Mammary microvascular endothelial cell (primary cell): ENCODE measurements at places on chromosomes 7 and 10. TPM values are rescaled to one million over a fixed set of nuclear protein-coding genes. Genes with fewer than 3 reads are reported as not detected.

The NPSR1 gene
- not detected in 2 replicates for total RNA-seq

The DNAJC2 gene
- total RNA-seq, result 9.8 and 16.4 TPM in 2 replicates

The MAGI2 gene
- total RNA-seq, result 0.84 and 1.5 TPM in 2 replicates

The CRPPA gene
- total RNA-seq, result 1.4 TPM in 2 replicates

The ZNF467 gene
- 0.73 and 1.2 TPM in 2 replicates for total RNA-seq

The GPRIN2 gene
- not detected in 2 replicates for total RNA-seq

The ANTXRL gene
- not detected in 2 replicates for total RNA-seq

The ENO4 gene
- not detected in 2 replicates for total RNA-seq

The NYAP1 gene
- 2.1 and 2.9 TPM in 2 replicates for total RNA-seq

The CASP2 gene
- total RNA-seq, result 13.2 and 13.4 TPM in 2 replicates

The BLNK gene
- not detected in 2 replicates for total RNA-seq

The PVRIG gene
- not detected in 2 replicates for total RNA-seq

The ACHE gene
- 0.54 and 0.67 TPM in 2 replicates for total RNA-seq

The SPDYE1 gene
- not detected in 2 replicates for total RNA-seq

The MAPK8 gene
- 44.7 TPM in 2 replicates for total RNA-seq

The GCK gene
- 0.39 TPM in 1 of 2 replicates, not detected in the other for total RNA-seq

The CYP2C19 gene
- total RNA-seq, result not detected in 2 replicates

The PYROXD2 gene
- 1.9 and 2.1 TPM in 2 replicates for total RNA-seq

The NEUROD6 gene
- total RNA-seq, result not detected in 2 replicates

The PWWP2B gene
- total RNA-seq, result 7.3 and 8.0 TPM in 2 replicates

The SEMA4G gene
- total RNA-seq, result 0.84 and 1.8 TPM in 2 replicates

The AGR2 gene
- total RNA-seq, result not detected in 2 replicates

The CCDC71L gene
- total RNA-seq, result 47.3 and 53.9 TPM in 2 replicates

The RNF32 gene
- 0.07 and 0.39 TPM in 2 replicates for total RNA-seq

The LDB3 gene
- total RNA-seq, result not detected in 2 replicates

The AKR1E2 gene
- 6.8 and 8.8 TPM in 2 replicates for total RNA-seq

The SNX13 gene
- total RNA-seq, result 33.7 and 41.4 TPM in 2 replicates
